ENCODE measurements at places on chromosomes 4 and X.

DNA sequence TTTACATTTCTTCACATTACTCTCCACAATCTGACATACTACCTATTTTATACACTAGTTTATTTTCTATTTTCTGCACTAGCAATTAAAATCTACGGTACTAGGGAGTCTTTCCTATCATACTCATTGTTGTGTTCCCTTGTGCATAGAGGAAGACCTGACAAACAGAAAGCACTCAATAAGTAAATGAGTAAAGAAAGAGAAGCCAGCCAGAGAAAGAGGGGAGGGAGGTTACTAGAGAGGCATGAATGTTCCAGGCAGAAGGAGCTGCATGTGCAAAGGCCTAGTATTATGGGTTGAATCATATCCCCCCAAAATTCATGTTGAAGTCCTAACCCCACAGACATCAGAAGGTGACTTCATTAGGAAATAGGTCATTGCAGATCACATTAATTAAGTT is 114.0 kb downstream of the ZAR1 start:
- no peak for DNase-seq

DNA sequence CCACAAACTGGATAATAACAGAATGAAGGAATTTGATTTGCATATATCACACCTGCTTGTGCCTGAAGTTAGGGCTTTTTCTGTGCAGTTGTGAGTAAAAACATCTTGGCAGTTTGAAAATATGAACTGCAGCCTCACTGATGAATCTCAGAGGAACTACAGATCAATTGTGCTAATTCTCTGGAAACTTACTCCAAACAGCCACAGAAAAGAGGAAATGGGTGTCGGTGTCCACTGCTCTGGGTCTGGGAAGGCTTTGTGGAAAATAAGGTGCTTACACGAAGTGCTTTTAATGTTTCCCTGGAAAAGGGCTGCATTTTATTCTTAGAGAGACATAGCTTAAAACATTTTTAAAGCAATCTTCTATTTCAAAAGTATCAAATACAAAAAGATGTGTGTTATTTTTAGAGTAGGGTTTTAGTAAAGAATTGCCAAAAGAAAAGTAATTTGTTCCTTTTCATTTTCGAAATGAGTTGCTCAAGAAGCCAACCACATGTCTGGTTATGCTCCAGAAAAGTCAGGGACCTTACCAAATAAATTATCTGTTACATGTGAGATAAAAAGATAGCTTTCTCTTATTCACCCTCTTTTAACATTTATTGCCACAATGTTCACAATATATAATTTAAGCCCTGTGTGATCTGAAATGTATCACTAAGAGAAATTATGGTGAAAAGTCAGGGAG is 240.1 kb downstream of the FRAS1 start:
- DNase-seq: no peak

DNA sequence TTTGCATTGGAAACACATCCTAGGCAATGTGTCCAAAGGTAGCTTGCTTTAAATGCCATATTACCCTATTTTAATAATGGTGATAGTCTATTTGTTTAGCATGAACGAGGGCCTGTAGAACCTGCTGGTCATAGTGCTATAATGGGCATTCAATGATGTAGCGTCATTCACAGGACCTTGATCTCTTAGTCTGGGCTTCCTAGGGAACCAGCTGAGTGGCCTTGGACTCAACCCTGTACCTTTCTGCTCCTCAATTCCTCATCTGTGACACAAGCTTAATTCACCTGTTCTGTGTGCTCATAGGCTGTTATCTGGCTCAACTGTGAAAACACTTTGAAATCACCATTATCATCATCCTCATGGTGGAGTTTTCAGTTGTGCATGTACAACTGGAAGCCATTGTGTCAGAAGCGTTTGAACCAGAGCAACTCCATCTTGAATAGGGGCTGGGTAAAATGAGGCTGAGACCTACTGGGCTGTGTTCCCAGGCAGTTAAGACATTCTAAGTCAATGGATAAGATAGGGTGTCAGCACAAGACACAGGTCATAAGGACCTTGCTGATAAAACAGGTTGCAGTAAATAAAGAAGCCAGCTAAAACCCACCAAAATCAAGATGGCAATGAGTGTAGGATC is 346.8 kb upstream of the KLF3 start:
- DNase-seq: no peak

DNA sequence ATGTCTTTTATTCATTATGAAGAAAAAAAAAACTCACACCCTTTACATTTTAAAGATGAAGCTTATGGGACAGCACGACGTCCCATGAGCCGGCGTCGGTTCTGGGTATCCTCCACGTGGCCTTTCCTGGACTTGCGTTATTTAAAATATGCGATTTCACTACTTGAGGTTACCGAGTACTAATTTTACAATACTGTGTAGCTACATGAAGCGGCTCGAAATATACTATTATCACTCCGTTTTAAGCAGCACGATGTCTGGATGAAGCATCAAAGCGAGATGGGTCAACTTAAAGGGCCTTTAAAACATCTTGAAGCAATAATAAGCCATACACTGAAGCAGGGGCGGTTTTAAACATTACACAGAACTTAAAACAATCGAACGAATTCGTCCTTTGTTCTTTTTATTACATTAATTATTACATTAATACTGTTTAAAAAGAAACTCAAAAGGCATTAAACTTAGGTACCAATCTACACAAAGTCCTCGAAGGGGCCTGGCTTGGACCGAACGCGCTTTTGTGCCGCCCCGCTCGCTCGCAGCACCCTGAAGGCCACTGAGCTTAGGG is 1.4 kb upstream of the KLF3 start:
- no peak for DNase-seq

- no peak for DNase-seq
Observed at GRCh38 chrX:71143508-71143907, 1.1 kb upstream of the NLGN3 start.

GRCh38 chr4:127622621-127622920 is 10.2 kb upstream of the INTU start:
- DNase-seq: no peak

GRCh38 chrX:120514236-120514635 is 45.1 kb upstream of the LAMP2 start:
- DNase-seq: no peak

DNA sequence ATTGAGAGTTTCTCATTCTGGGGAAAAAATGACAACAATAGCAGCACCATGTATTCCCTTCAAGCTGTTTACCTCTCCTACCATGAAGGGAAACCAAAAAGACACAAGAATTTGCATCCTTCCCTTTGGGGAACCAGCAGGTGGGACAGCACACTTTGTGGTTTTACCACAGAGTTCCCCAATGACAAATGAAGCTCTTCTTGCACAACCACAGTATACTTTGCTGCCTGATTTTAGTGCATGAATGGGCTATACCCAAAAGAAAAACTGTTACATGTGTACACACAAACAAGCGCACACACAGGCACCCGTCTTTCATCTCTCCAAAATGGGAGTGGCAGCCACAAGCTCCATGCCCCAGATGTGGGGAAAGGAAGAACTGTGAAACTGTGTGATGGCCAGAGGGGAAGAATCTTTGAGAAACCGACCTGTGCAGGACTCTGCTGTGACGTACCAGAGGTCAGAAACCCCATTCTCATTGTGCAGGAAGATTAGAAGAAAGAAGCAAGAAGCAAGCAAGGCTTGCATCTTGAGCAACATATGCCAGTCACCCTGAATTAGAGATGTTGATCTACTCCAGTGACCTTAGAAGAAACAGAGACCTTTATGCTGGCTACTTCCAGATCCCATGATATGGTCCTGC is 2.7 kb upstream of the MAML3 start:
- DNase-seq: no peak

DNA sequence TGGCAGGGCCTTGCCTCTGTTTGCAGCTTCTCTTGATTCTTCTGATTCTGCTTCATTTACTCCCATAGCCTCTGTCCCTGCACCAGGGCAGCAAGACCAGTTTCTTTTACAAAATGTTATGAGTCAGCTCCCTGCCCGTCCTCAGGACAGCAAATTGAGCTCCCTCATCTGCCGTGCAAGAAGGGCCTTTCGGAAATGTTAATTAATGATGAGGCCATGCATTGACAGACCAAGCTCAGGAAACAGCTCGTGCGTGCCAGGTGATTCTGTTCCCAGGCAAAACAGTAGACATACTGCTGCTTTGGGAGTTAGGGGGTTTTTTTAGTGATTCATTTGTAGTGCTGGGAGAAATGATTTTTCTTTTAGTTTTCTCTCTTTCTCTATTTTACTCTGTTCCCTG is 231.7 kb downstream of the FBXW7 start:
- DNase-seq: no peak

DNA sequence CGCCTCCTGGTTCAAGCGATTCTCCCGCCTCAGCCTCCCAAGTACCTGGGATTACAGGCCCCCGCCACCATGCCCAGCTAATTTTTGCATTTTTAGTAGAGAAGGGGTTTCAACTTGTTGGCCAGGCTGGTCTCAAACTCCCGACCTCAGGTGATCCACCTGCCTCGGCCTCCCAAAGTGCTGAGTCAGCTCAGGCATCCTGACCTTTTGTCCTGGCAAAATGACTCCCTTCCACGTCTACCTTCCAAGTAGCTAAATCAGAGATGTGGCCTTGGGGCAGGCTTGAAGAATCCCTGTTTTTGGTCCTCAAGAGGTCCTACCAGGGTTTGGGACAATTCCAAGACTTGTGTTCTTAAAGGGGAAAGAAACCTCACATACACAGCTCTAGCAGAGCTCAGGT is 12.8 kb downstream of the AFAP1 start:
- no peak for DNase-seq

DNA sequence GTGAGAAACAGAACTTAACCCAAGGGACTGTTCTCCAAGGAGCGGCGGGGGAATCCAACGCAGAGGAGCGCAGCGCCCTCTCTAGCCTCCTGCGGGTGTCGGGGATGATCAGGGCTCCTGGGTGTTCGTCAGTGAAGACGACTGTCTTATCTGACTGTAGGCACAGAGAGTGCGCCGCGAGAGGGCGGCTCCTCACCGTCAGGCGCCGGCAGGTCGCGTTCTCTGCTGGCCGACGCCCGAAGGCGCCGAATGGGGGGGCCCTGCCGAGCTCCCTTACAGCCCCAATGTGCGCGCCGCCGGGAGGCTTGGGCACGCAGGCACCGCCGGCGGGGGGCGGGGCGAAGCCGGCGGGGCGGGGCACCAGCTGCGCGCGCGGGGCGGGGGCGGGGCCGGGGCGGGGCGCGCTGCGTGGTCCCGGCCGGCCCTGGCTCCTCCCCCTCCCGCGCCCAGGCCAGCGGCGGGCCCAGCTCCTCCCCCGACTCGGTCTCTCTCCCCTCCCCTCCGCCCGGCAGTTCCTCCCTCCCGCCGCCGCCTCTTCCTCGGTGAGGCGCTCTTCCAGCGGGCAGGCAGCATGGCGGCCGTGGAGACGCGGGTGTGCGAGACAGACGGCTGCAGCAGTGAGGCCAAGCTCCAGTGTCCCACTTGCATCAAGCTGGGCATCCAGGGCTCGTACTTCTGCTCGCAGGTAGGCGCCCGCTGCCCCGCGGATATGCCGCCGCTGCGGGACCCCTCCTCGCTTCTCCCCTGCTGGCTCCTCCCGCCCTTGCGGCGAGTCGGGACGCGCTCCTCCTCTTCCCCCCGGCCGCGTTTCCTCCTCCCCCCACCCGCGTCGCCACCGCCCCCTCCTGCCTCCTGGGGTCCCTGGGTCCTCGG is at the start of gene METAP1:
Gene METAP1 (plus strand): TSS at position 539 of the 873 bp plus-strand sequence. CDS start 33 bp downstream, at position 572.
- peak; percentile 87 for DNase-seq

GRCh38 chr4:98377559-98377958 is 116.4 kb downstream of the RAP1GDS1 start:
- no peak for DNase-seq

GRCh38 chr4:155758481-155759371 is at the start of gene GUCY1B1:
Gene GUCY1B1 (plus strand): TSS chr4:155759021. CDS start chr4:155759141, 120 bp downstream.
- peak; percentile 91 for DNase-seq

GRCh38 chrX:19091596-19091995 is 30.7 kb downstream of the ADGRG2 start:
- DNase-seq: no peak

- DNase-seq: no peak
Observed at GRCh38 chrX:132665676-132666075, 176.8 kb upstream of the MBNL3 start.

DNA sequence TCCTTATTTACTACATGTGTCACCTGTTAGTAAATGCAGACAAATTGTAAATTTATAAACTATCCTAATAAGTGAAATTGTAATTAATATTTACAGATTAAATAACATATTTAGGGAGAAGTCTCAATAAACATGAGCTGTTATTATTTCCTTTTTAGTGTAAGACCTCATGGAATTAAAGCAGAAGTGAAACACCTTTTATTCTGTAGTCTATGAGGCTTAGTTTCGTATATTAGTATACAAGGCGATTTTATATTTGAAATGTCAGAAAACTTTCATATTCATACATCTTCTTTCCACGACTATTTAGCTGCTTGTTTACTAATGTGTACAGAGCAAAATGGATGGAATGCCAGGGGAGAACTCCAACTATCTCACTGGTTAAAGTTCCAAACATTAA is 414.4 kb downstream of the ARHGAP24 start:
- DNase-seq: no peak

- no peak for DNase-seq
Observed at GRCh38 chrX:77450996-77451395, 3.8 kb downstream of the FGF16 start.

DNA sequence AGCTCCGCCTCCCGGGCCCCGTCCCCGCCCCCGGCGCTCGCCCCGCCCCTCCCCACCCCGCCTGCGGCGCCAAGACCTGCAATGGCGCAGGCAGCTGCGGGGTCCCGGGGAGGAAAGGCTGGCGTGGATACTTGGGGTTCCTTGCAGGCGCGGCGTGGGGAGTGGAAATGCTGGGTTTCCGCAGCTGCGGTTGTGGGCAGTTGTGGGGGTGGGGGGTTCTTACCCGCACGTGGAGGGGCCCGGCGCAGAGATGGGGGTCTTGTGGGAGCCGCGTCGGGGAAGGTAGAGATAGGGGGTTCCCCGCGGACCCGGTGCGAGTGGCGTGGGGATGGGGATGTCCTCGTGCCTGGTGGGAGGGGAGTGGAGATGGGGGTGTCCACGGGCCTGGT is 680 bp upstream of the ASMTL start:
- no peak for DNase-seq

- no peak for DNase-seq
Observed at GRCh38 chr4:152112887-152113286, 352.1 kb upstream of the GATB start.

- DNase-seq: no peak
Observed at GRCh38 chr4:128813965-128814364, 4.5 kb downstream of the JADE1 start.

DNA sequence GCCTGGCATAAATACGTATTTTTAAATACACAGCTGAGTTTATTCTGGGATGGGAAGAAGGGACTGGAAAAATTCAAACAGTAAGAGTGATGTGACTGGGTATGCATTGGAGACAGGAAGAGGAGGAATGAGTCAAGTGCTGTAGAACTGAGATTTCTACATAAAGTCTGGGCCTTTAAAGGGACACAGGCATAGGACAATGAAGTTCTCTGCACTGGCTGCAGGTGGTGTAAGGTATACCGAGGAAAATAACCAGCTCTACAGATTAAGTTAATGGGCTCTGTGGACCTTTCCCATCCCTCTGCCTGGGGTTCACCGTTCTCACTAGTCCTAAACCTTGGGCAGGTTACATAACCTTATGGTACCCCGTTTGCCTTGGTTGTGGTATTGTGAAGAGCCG is 68.7 kb downstream of the DHX15 start:
- DNase-seq: no peak
